ENCODE measurements at places on chromosomes 11 and 22. TPM values are rescaled to one million over a fixed set of nuclear protein-coding genes. Genes with fewer than 3 reads are reported as not detected.

The LMO2 gene
- 0.99 TPM for total RNA-seq

The PGA3 gene
- total RNA-seq: not detected

The OSBP2 gene
- 1.8 TPM for total RNA-seq

The A4GALT gene
- not detected for total RNA-seq

The CSNK2A3 gene
- 2.1 TPM for total RNA-seq

The TPST2 gene
- total RNA-seq: 40.8 TPM

The MRPL11 gene
- total RNA-seq: 24.8 TPM

The EPS8L2 gene
- 9.7 TPM for total RNA-seq

The HEPN1 gene
- total RNA-seq: not detected

The PTS gene
- total RNA-seq: 30.8 TPM
